ENCODE measurements at places on chromosomes 13 and 19.

DNA sequence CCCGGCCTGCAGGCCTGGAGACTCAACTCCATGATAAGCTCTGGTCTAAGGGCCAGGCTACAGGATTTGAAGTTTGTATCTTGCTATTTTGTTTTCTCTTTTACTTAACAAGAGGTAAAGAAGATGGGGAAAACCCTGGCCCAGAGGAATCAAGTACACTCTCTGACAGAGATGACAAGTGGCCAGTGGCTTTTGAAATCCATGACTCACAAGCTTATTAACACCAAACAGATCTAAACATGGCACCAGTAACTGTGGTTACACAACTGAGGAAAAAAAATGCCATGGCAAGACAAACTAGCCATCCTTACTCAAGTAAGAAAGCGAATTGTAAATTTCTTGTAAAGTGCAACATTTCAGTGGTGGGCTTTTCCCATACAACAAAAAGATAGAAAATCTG, 72.6 kb upstream of the SERTM1 start:
- no peak for DNase-seq

DNA sequence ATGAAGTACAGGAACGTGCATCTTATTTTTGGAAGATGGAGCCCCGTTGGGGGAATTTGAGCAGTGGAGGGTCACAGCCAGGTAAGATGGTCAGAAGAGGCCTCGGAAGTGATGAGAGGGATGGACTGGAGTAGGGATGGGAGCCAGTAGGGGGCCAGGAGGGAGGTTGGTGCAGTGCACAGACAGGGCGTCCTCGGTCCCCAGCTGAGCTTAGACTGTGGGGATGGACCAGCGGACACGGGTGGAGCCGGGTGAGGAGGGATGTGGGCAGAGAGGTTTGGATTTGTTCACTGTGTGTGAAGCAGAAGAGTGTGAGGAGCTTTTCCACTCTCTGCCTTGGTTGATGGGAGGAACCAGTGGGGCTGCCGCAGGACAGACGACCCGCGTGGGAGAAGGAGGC, 10.6 kb downstream of the RPS9 start:
- no peak for DNase-seq

- no peak for DNase-seq
Measured at GRCh38 chr13:112757759-112758086, 67.9 kb downstream of the ATP11A start.

DNA sequence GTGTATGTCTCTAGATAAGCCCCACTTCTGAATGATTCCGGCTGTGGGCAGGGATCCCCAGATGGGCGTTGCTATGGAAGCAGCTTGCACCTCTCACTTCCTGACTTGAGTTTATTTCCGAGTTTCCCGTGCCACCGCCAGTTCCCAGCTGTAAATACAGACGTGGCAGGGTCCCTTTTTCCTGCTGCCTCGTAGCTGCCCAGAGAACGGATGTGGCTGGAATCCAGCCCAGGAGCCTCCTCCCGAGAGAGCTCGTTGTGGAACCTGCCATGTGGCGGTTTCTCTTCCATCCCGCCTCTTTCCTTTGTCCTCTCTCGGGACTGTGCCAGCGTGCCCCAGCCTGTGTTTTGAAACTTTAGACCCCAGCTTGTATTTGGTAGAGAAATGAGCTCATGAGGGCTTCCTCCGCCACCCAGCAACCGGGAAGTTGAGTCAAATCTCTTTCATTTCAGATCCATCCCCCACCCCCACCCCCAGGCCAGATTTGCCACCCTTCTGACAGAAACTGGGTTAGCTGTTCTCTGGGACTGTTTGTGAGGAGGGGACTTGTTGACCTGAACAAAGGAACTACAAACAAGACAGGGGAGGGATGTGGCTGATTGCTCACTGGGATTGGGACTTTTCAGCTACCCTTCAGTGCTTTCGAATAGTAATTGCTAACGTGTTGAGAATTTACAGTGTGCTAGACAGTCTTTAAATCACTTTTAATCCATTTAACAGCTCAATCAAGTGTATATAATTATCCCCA, 96.6 kb downstream of the SIPA1L3 start:
- no peak for DNase-seq

DNA sequence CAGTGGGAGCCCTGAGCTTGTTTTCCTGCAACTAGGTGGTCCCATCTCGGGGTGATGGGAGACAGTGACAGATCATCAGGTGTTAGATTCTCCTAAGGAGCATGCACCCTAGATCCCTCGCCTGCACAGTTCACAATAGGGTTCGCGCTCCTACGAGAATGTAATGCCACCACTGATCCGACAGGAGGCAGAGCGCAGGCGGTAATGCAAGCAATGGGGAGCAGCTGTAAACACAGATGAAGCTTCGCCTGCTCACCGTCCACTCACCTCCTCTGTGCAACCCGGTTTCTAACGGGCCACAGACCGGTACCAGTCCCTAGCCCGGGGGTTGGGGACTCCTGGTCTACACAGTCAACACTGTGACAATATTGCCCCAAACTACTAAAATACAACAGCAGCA, 38.8 kb downstream of the CARD8 start:
- no peak for DNase-seq

DNA sequence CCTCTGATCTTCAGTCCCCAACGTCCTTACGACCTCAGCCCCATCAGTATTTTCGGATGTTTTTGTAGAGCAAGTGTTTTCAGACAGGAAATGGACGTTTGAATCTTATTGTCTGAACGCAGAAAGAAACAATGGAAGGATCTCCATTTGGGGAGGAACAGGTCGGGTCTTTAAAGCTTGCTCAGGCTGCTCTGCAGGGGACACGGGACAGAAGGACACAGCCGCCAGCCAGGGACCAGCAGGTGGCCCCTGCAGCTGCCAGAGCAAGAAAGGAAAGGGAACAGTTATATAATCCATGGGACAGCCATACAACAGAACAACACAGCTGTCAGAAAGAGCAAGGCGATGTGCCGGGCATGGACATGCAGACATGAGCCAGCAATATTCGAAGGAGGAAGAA, 18.5 kb upstream of the IGLON5 start:
- no peak for DNase-seq

- no peak for DNase-seq
Measured at GRCh38 chr13:71785361-71785760, 81.6 kb downstream of the DACH1 start.

DNA sequence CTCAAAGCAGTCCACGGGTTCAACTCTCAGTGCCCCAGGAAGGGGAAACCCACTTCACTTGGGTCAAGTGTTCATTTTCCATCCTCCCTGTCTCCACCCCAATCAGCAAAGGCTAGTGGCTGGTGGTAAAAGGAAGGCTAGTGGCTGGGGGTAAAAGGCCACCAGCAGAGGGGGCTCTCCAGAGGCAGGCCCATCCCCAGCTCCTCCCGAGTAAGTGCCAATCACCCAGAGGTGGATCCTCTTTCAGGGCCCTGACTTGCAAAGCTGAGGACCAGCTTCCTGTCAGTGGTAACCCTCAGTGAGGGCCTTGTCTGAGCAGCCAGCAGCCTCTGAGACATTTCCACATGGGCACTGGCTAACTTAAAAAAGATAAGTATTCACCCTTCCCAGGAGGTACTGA, 22.0 kb upstream of the TPT1 start:
- no peak for DNase-seq

GRCh38 chr19:44927746-44928145, 13.3 kb downstream of the APOC1 start:
- no peak for DNase-seq

GRCh38 chr13:78402708-78403400, 200.5 kb downstream of the POU4F1 start:
- no peak for DNase-seq

DNA sequence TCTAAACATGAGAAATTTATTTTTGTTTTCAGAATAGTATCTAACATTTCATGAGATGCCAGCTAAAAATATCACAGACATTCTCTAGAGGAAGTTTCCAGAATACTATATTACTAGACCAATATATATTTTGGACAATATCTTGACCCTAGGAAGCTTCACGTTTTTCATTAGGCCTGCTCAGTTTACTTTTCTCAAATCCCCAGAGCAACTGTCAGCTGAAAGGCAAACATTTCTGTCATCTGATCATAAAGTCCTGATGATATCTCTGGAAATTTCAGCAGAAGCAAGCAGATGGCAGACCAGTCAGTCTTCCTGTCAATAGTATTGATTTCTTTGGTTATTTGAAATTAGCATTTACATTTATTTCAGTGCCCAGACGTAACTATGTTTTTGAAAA, 4.0 kb downstream of the POSTN start:
- DNase-seq, result no peak

DNA sequence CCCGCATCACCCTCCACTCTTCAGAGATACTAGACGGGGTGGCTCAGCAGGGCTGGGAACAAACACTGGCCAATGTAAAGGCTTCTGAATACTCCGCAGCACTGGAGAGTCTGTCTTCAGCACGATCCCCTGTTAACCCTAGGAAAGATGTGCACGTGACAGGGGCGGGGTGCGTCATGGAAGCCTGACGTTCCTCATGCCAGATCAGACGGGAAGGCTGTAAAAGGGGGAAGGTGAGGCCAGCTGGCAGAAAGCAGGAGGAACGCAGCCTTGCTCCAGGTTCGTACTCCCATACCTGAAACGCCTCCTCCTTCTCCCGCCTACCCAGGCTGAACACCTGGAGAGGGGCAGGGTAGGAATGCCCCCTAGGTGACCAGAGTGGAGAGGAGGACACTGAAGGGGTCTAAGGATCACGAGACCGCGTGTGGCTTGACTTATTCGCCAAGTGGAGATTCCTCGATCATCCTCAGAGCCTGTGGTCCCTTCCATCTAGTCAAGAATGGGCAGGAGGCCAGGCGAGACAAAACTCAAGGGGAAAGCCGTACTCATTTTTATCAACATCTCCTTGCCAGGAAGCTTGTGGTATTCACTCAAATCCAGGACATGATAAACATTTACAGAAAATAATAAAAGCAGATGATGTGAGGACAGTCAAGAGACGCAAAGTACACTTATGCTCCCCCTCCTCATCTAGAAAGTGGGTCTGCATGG, 18.2 kb upstream of the FFAR2 start:
- DNase-seq, result no peak

Measured in CD4-positive, alpha-beta T cell treated with Interferon alpha-2 for 1 hour (primary cell).